ENCODE measurements at places on chromosomes 12 and 14.

DNA sequence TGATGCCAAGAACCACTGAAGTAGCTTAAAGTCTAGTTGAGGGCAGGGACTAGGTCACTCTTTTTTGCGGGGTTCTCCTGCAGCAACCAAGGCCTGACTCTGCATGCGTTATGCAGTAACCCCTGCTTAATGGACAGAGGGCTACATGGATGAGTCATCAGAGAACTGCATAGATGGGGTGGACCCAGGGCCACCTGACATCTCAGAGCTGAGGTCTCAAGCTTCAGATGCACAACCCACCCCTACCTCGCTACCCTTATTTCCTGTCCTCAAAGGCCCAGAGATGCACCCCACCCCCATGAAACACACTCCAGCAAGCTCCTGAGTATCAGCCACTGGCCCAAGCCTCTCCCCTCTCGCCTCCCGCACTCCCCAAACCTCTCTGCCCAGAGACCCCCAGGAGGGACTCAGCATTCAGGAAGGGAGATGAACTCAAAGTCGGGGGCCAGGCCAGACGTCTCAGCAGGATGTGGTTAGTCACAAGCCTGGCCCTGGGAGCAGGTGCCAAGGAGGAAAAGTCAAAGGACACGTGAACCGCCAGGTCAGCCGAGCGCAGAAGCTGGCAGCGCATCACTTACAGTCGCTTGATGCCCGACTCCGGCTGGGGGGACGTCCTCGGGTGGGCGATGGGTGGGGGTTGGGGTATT, 25.8 kb downstream of the SNRNP35 start:
- DNase-seq: no peak

GRCh38 chr14:93977790-93978581, 1.6 kb upstream of the ASB2 start:
- no peak for DNase-seq

GRCh38 chr14:56891226-56891625, 80.9 kb upstream of the OTX2 start:
- no peak for DNase-seq

DNA sequence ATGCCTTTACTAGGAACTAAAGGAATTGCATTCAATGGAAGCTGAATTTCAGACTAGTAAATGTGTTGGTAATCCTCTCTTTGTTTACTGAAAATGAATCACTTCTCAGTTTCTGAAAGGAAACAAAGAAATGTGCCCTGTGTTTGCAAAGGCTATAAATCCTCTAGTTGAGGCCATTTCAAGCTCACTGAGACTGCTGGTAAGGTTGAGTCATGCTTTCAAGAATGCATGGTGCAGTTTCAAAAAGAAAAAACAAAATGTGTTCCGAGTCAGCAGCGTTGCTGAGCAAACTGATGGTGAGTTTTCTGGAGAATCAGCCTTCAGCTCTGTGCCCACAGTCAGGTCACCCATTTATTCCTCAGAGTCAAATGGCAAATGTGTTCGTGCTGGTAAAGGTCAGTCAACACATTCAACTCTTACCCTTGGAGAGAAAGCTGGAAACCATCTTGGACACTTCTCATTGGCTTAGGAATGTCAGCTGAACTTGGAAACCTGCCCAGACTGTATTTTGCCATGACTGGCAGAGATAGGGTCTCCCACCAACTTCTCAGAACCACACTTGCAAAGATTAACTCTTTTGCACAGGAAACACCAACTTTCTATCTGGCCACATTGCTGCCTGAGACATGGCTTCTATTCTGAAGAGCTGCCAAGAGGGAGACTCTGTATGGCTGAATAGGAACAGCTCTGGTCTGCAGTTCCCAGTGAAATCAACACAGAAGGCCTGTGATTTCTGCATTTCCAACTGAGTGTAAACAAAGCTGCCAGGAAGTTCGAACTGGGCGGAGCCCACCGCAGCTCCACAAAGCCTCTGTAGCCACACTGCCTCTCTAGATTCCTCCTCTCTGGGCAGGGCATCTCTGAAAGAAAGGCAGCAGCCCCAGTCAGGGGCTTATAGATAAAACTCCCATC, 484.4 kb downstream of the ATP23 start:
- DNase-seq: peak; percentile 82

DNA sequence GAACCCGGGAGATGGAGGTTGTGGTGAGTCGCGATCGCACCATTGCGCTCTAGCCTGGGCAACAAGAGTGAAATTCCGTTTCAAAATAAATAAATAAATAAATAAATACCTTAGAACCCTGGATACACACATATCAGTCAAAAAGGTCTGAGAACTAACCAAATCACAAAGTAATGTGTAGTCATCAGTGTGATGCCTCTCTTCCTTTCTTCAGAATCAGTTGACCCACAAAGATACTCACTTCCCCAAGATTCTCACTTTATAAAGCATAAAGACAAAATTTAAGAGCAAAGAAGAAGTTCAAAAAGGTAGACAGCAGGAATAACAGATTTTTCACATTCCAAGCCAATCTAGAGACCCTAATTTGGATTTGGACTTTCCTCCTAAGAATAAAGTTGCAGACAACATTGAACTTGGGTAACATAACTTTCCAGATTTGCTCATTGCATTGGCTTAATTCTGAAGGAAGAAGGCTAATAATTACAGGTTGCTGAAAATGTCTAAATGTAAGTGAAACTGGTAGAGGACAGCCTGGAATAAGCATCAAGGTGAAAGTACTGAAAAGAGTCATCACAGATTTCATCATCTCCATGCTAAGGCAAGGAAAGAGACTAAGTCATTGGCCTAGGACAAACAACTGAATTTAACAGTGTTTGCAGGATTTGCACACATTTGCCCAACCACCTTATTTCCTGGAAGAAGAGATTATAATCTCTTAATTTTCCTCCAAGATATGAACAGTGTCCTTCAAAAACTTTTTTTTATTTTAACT, 17.4 kb downstream of the TMED10 start:
- DNase-seq: no peak

- DNase-seq: no peak
Measured at GRCh38 chr12:77256956-77257355, 191.6 kb upstream of the E2F7 start.

DNA sequence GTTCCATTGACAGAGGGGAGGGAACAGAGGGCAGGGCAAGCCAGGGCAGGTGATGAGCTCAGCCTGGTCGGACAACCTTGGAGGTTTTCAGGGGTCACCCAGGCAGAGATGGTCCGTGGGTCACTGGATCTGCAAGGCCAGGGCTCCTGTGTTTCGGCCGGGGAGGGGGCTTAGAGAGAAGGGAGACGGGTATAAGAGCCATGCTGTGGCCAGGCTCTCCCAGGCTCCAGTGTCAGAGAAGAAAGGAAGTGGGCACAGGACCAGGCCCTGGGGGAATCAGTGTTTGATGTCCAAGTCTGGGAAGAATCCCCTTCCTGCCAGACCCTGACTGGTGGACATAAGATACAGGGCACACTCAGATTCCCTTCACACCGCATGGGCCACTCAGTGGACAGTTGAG, 36.9 kb downstream of the DIO3 start:
- no peak for DNase-seq

- no peak for DNase-seq
Measured at GRCh38 chr14:74804219-74804825, 41.2 kb downstream of the YLPM1 start.

DNA sequence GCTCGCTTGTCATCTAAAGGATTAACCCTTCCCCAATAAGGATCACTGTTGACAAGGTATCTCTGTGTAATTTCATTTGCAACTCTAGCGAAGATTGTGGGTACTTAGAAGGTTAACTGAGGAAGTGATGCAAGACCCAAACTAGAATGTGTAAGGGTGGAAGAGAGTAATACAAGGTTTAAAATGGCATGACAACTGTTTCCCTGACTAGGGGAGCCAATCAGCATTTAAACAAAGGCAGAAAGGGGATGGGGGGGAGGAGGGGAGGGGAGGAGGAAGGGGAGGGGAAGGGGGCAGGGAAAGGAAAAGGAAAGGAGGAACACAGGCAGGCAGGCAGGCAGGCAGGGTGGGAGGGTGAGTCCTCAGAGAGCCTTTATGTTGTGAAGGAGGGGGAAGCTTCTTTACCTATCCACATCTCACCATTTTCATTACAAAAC, 31.1 kb downstream of the NRDE2 start:
- no peak for DNase-seq

- DNase-seq: peak; percentile 51
Measured at GRCh38 chr12:42119085-42119633, 25.5 kb downstream of the GXYLT1 start.

- peak; percentile 83 for DNase-seq
Measured at GRCh38 chr12:115000038-115000437, 316.1 kb upstream of the TBX3 start.

Data from SJSA1 (cell line).